ENCODE measurements at places on chromosomes 12 and 14.

- no peak for DNase-seq
Observed at GRCh38 chr14:101619484-101619883, 58.2 kb downstream of the DIO3 start.

DNA sequence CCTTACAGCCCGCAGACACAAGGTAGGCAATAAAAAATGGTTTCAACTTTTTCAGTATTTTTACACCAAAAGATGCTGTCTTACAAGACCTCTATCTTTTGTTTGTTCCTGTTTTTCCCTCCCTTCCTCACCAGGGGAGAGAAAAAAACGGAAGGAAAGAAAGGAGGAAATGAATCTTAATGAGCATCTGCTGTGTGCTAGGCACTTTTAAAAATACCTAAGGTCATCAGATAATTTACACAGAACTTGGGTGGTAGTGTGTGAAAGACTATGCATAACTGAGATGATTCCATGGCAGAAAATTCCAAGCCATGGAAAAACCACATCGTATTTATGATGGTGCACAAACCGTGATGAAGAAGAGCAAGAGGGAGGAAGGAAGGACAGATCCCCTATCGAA is 121.2 kb downstream of the DIP2B start:
- no peak for DNase-seq

GRCh38 chr14:105335735-105336476 is 21.4 kb downstream of the PACS2 start:
- DNase-seq: no peak

DNA sequence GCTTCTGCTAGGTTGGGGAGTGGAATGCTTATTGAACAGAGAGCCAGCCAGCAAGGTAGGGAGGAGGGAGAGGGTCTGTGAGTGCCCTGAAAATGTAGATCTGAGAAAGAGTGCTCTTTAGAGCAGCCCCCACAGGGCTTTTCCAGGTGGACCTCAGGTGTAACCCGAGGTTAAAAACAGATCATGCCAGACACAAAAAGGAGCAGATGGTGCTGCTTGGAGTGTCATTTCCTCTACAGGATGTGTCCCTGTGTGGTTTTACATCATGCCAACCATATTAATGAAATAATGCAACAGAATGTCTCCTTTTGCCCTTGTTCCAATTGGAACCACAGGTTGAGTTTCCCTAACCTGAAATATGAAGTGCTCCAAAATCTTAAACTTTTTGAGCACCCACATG is 6.4 kb downstream of the SUSD6 start:
- no peak for DNase-seq

GRCh38 chr12:50538182-50538581 is 33.4 kb downstream of the DIP2B start:
- no peak for DNase-seq

DNA sequence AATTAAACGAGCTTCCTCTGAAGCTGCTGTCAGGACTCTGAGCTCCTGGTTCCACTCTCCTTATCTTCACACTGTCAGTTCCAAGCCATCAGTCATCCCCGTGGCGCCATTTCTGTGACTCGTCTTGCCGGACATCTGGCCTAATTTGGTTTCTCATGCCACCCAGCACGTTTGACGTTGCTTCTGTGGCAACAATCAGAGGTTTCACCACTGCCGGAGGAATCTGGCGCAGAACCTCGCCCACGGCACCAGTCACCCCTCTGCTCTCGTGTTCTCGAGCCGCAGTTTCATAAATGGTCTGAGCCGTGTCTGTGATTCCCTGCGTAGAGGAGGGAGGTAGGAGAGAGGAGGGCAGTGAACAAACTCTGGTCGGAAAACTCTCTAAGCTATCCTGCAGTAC is 29.7 kb downstream of the BDKRB1 start:
- no peak for DNase-seq

GRCh38 chr12:93706387-93706786 is 29.2 kb downstream of the CRADD start:
- no peak for DNase-seq

DNA sequence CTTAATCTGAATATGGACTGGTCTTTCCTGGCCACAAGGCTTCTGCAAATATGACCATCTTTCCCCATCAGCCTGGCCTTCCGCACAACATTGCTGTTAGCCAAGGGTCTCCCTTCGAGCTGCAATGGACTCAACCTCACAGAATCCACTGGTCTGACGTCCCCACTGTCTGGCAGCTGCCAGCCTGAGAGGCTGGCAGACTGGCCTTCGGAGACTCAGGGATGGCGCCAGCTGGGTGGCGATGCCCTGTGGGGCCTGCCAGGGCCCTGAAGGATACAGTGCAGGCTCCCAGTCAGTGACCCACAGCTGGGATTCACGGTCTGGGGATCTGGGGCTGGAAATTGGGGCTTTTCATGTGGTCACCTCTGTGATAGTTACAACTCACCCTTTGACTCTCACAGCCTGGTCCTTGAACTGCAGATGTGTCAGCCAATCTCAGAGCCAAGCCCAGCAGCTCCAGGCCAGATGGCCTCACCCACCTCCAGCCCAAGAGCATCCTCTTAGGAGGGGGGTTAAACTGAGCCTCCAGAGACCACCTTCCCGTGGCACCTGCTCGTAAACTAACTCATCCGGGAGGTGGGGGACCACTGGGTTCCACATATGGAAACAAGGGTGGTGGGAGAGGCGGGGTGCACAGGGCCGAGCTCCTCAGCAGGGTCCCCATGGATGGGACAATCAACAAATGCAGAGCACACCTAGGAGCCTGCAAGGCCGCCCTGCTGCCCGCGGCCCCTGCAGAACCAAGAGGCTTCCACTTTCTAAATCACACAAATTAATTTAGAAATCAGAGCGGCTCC is 21.1 kb upstream of the C14orf180 start:
- DNase-seq: no peak

DNA sequence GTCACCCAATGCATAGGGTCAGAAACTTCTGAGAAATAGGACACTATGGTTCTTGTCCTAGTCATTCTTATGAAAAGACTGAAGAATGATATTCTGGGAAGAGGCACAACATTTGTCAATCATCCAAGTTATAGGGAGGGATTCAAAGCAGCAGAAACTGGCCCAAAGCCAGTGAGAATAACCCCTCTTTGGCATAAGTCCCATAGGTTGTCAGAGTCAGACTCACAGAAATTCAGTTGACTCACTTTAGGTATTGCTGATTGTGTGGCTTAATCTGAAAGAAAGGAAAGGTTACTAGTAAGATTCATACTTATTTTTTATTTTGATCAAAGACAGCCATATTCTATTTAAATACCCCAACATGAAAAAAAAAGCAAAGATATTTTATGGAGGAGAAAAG is 151.0 kb downstream of the SRGAP1 start:
- no peak for DNase-seq

DNA sequence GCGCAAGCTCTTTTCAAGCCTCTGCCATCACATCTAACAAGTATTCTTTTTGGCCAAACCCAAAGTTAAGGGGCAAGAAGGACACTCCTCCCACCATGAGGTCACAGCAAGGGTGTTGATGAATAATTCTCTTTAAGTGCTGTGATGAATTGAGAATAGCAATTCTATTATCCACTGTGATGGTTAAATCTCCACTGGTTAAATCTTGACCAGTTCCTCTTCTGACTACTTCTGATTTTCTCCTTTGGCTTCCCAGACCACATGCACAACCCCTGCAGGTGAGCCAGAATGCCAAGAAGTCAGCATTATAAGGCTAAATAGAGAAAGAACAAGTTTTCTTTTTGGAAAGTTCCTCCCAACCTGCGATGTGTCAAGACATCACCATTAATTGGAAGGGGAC is 90.6 kb upstream of the BCL2L14 start:
- DNase-seq: no peak

DNA sequence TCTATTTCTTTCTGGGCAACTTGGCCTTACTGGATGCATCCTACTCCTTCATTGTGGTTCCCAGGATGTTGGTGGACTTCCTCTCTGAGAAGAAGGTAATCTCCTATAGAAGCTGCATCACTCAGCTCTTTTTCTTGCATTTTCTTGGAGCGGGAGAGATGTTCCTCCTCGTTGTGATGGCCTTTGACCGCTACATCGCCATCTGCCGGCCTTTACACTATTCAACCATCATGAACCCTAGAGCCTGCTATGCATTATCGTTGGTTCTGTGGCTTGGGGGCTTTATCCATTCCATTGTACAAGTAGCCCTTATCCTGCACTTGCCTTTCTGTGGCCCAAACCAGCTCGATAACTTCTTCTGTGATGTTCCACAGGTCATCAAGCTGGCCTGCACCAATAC is 5.3 kb downstream of the OR4N5 start:
- no peak for DNase-seq

DNA sequence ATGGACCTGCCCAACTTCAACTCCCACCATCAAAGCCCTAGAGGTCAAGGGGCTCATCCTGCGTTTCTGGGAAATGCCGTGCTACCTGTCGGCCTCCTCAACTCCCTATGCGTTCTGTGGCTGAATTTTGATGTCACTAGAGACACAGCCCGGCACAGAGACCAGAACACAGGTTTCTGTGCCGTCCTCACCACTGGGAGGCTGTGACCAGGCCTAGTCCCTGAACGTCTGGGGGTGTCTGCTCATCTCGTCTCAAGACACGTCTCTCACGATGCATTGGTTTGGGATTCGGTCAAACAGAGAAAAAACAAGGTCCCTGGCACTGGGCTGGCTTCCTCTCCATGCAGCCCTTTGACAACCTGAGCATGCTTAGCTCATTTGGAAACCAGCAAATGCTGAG is 33.5 kb downstream of the SLC15A4 start:
- no peak for DNase-seq

GRCh38 chr12:25089738-25090137 is 105.2 kb downstream of the DNAI7 start:
- no peak for DNase-seq

GRCh38 chr12:20128928-20129327 is 239.4 kb upstream of the PDE3A start:
- no peak for DNase-seq

- DNase-seq: no peak
Observed at GRCh38 chr12:60279221-60279620, 683.4 kb downstream of the SLC16A7 start.

- no peak for DNase-seq
Observed at GRCh38 chr14:77195766-77196165, 14.2 kb downstream of the TMEM63C start.

DNA sequence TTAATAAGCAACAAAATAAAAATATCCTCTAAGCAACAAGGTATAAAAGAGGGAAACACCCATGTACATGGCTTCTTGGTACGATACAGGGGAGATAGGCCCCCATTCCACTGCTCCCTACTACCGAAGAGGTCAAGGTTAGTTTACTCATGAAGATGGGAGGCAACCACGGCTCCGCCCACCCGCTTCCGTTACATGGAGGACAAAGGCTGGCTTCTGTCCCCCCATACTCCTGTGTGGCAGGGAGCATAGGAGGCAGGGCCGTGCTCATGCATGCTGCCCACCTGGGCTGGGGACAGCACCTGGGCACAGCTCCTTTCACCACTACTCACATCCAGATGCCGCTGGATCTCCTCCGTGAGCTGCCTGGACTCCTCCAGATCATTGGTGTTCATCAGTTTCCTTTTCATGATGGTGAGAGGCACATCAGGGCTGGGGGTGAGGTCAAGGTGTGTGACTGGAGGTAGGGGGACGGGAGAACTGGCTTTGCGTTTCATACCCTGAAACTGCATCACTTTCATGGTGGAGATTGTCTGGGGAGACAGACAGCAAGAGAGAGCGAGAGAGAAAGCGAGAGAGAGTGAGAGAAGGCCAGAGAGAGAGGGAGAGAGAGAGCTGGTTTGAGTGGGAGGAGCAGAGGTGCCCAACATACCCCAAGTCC is 39.0 kb downstream of the LGMN start:
- no peak for DNase-seq

- no peak for DNase-seq
Observed at GRCh38 chr12:25436206-25437030, 116.7 kb downstream of the LMNTD1 start.

GRCh38 chr14:26113911-26114640 is 483.8 kb downstream of the NOVA1 start:
- DNase-seq: no peak

- no peak for DNase-seq
Observed at GRCh38 chr12:103169-103981, 36.8 kb downstream of the IQSEC3 start.

- no peak for DNase-seq
Observed at GRCh38 chr12:81128930-81129554, 51.2 kb downstream of the ACSS3 start.

DNA sequence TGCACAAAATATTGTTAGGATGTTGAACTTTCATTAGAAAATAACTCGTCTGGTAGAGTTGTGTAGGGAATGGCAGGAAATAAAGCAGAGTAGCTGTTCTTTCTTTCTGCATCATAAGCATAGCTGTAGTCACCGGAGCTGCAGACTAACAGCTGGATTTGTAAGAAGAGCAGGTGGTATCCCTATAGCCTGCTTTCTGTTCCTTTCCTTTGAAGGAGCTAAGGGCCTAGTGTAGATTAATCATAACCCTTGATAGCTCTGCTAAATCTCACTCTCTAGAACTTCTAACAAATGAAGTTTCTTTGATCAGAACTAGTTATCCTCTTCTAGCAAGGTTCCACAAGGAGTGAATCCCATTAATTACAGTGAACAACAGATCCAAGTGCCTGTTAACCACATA is 3.5 kb downstream of the LMO3 start:
- DNase-seq: no peak

DNA sequence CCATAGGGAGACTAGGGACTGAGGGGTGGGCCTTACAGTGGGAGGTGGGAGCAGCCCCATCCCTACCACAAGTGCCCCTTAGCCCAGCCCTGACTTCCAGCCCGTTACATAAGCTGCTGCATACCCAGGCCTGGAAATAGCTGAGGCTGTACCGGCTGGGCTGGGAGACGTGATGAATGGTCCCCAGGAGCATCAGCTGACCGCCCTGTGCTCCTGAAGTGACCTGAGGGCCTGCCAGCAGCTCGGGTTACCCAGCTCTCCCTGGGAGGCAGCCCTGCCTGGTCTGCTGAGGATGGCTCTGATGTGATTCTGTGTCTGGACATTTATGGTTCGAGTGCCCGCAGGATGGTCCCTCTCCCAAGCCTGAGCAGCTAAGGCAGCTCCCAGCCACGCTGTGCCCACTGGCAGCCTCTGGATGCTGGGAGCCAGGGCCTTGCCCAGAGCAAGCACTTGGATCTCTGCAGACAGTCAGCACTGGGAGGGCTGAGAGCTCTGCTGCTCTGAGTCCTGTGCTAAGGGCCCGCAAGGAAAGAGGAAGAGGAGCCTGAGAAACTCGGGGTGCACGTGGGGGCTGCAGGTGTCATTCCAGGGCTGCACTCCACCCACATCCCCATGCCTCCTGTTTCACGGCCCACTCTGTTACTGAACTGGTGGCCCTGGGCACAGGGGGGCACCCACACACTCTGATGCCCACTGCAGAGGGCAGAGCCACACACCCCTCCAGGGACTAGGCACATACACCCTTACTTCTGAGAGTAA is 20.5 kb downstream of the TAMALIN start:
- DNase-seq: no peak

- no peak for DNase-seq
Observed at GRCh38 chr12:2288875-2289274, 236.1 kb downstream of the CACNA1C start.

- no peak for DNase-seq
Observed at GRCh38 chr14:96658611-96659010, 138.6 kb upstream of the VRK1 start.
